Colonic mucosa (tissue), 4 donors: ENCODE measurements at places on chromosomes 7 and 10.

DNA sequence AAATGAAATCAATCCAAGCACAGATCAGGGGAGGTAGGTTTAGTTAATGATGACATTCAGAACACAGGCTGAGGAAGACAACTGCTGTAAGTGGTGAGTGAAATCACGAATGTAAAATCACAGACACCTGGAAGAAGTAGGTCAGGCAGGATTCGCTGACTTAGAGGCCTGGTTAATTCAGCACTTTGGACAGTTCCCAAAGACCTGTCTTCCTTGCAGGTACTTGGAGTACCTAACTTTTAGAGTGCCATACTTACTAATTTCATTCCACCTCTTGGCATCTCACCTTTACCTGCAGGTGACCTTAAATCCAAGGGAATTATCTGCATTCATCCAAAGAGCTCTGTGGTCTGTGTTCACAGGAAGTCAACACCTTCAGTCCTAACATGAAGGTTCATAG, 822.3 kb downstream of the PHTF2 start:
- no peak for DNase-seq

DNA sequence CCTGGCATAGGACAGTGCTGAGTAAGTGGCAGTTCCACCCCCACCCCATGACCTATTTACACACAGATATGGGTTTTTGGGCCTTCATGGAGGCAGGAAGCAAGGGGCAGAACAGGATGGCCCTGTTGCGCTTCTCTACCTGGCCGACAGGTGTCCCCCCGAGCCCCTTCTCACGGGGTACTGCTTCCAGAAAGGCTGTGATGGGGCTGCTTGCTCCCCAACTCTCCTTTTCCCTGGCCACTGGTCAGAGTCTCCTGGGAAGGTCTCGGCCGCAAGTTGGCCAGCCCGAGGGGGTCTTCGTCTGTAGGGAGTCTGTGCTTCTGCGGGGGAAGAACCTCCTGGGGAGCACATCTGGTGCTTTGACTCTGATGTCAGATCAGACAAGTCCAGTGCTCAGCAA, 139.8 kb upstream of the TNS3 start:
- no peak for DNase-seq

DNA sequence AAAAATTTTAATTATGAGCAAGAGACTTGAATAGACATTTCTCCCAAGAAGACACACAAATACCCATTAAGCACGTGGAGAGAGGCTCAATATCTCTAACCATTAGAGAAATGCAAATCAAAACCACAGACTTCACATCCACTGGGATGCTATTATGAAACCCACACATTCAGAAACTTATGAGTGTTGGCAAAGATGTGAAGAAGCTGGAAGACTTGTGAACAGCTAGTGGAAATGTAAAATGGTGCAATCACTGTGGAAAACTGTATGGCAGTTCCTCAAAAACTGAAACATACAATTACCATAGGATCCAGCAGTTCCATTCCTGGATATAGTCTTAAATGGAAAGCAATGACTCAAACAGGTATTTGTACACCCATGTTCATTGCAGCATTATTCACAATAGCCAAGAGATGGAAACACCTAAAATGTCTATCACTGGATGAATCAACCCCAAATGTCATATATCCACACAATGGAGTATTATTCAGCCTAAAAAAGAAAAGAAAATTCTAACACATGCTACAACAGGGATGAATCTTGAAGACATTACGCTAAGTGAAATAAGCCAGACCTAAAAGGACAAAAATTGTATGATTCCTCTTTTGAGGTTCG, 53.5 kb upstream of the FRMD4A start:
- no peak for DNase-seq

DNA sequence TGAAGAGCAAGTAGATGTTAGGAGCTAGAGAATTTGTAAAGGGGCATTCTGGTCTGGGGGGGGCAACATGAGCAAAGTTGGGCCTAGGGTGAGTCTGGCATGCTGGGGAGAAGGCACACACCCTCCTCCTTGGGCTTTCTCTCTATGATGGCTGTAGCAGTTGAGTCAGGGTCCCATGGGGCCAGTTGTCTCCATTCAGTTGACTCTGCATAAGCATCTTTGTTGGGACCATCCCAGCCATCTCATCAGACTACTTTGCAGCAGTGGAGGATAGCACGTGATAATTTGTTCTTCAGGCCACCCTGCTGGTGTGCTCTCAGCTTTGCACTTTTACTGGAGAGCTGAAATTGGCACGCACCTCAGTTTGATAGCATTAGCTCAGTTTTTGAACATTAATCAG, 55.2 kb downstream of the LRMDA start:
- peak; percentile 16 for DNase-seq

- no peak for DNase-seq
These were observed 512.9 kb downstream of the ATRNL1 start for GRCh38 chr10:115606086-115606485.
